GM23248 (cell line): ENCODE measurements at places on chromosomes 6 and 20.

DNA sequence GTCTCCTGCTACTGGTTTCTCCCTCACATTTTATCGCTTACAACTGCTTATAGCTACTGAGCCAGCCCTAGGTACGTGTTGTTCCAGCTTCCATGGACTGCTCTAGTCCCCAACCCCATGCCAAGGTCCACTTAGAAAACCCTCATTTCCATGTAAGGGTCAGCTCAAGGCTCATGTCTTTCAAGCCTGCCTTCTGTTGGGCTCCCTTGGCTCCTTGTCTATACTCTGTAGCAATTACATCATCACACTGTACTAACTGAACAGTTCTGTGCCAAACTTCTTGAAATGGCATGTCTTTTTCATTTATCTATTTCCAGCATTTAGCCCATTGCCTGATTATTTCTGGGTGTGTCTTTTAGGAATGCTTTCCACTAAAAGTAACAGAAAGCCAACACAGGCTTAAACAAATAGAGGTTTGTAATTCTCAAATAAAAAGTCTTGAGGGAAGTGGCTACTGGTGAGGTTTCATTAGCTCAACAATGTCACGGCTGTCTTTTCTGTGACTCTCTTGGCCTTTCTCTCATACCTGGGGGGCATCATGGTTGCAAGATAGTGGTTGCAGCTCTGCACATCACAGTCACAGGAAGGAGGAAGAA lies 317.6 kb downstream of the TPBG start:
- peak; percentile 3 for DNase-seq

- no peak for DNase-seq
Observed at GRCh38 chr6:40450483-40450882, 136.7 kb downstream of the LRFN2 start.

DNA sequence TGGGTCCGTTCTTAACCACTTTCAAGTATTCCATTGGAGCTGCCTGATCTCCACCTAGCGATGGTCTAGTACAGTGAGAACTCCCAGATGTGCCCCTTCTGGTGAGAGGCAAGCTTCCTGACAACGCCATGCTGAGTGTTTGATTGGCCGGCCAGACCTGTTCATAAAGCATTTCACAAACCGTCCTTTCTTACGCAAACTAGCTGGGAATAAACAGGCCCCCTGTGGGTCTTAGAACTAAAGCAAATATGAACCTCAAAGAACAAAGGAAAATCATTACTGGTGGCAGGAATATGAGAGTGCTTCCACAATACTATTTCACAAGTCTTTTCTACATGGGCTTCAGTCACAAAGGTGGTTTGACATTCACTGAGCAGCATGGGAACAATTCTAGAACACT lies 15.6 kb upstream of the GCNT2 start:
- DNase-seq: no peak

DNA sequence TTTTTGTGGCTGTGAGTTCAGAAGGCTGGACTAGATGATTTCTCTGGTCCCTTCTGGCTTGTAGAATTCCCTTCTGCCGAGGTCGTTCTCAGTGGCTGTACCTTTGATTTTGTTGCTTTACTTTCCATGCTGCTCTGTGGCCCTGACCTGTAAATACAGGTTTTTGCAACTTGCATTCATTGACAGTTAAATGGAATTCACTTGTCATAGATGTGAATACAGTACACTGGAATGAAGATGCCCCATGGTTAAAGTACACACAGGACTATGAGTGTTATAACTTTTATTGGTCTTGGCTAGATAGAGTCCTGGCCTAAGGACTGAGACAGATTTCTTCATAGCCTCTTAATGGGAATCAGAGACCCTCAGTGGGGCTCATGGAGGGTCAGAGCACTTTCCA lies 12.9 kb upstream of the EFCAB8 start:
- DNase-seq: peak; percentile 36

DNA sequence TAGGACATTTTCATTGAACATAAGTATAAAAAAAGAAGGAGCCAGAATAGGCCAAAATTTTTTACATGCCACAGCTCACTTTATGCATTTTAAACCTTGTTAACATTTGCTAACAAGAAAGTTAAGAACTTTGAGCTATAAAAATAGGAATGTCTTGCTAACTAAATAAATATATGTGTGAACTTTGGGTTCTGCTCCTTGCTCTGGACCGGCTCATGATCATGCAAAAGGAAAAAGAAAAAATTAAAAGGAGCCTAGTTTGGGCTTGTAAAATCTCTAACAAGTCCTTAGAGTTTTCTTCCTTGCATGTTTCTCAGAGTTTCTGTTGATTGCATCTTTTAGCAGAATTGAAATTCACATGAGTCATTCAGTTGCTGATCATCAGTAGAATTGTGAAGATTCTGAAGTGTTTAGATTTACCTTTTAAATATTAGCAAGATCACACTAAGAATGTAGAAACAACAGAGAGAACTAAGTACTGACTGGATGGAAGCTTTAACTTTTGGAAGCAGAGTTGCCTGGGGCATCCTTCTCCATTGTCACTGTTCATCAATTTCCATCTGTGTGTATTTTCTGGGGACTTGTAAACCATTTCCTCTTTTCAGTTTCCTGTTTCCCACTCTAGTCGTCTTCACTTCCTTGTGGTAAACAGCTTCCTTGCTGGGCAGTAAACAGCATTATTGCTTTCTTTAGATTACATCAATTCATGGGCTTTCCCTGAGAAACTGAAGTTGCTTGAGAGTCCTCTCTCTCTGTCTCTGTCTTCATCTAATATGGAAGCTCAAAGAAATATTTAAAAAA lies 458.4 kb upstream of the BTBD3 start:
- peak; percentile 41 for DNase-seq

DNA sequence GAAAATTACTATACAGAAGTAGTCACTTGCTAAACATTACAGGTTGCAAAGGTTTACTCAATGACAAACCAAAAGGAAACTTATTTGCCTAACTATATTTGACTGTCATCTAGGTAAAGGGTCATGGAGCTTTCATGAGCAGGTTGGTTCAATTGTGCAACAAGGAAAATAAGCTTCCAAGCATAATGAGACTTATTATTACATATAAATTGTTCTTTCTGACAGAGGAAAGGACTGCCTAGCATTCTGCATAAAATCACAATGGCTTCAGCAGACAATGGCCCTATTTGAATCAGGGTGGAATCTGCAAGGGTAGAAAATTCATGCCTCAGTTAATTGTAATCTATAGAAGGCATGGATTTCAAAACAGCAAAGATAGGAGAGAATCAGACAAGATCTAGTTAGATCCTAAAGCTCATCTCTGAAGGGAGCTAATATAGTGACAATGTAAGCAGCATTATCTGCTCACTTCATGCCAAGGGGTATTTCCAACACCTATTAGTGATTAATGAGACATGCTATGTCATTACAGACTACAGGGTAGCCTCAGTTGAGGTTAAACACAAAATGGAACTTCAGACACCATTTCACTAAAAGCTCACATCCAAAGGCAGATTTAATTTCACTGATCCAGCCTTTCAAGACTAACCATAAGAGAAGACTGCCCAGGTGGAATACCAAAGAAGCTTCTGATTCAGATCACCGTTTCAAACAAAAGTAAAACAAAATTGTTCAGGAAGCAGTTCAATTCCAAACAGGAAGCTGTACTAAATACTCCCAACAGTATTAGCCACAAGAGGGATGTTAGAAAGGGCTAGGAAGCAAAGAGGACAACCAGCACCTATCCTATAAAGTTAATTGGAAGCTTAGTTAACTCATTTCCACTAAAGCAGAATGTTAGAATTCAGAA lies 8.5 kb downstream of the STAU1 start:
- no peak for DNase-seq

DNA sequence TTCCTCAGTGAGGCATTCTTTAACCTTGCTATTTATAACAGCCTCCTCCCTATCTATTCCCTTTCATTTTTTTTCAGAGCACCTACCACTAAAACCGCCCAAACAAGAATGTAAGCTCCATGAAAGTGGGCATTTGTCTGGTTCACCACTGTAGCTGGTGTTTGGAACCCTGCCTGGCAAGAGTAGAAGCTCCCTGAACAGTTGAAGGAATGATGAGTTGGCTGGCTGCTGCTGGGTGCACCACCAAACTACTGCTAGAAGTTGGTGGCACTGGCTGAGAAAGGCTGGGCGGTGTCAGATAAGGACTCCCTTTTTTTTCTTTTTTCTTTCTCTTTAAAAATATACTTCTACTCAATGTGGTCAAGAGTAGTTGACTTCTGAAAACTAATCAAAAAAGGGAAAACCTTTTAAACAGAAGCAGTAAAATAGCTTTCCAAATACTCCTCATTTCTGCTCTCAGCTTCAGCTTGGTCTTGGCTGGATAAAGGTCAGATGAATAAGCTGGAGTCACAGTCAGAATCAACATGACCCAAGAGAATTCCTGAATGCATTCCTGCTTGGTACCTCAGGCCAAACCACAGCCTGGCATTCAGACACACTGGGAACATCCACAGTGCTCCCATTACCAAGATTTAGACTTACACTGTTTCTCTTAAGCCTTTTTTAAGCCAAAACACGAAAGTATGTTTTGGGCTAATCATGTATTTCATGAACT lies 38.0 kb downstream of the RTN4IP1 start:
- DNase-seq: peak; percentile 89

GRCh38 chr6:22062807-22063408 lies 233.9 kb downstream of the PRL start:
- no peak for DNase-seq

GRCh38 chr20:37764333-37764935 lies 70.6 kb downstream of the CTNNBL1 start:
- DNase-seq: peak; percentile 25

- no peak for DNase-seq
Observed at GRCh38 chr6:4814212-4814611, 38.0 kb downstream of the CDYL start.

GRCh38 chr6:169296170-169296569 lies 42.5 kb upstream of the THBS2 start:
- DNase-seq: no peak

DNA sequence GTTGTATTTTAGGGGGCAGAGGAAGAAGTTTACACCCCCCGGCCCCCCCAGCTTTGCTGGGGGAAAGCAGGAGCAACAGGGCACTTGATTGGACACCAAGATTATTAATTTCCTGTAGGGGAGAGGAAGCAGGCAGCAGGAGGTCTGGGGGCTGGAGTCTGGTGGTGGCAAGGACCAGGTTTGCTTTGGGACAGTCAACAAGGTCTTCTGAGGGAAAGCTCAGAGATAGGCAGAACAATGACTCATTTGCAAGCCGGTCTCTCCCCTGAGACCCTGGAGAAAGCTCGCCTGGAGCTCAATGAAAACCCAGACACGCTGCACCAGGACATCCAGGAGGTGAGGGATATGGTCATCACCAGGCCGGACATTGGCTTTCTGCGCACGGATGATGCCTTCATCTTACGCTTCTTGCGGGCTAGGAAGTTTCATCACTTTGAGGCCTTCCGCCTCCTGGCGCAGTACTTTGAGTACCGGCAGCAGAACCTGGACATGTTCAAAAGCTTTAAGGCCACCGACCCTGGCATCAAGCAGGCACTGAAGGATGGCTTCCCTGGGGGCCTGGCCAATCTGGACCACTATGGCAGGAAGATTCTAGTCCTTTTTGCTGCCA lies 1.6 kb downstream of the CLVS2 start:
- no peak for DNase-seq

DNA sequence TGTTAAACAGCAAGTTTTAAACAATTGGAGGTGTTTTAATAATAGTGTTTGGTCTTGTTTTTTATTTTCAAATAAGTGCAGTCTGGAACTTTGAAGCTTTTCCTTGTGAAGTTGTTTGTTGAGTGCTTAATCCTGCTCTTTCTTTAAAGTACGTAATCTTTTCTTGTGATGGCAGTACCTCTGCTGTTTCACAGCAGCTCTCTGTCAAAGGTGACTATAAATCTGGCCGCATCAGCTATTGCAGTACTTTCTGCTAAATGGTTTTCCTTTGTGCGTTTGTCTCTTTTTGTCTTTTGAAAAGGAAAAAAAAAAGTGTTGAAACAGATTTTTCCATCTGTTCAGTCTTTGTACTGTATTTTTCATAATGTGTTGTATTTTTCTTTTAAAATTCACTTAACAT lies 12.7 kb downstream of the STXBP5 start:
- no peak for DNase-seq

DNA sequence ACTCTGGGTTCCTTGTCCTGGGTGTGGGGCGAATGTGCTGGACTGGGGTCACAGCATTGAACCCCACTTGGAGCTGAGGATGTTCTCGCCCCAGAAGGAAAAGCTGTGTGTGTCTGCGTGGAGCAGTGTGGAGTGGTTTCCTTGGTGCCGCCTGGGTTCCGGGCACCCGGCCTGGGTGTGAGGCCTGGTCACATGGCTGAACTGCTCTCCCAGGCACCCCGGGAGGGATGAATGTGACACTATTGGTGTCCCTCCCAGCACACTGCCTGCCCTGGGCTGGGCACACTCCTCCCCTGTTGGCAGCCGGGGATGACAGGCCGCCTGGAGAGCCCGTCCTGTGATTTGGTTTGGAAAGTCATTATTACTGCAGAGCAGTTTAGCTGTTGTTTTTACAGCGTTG lies 12.3 kb downstream of the MYT1 start:
- no peak for DNase-seq

DNA sequence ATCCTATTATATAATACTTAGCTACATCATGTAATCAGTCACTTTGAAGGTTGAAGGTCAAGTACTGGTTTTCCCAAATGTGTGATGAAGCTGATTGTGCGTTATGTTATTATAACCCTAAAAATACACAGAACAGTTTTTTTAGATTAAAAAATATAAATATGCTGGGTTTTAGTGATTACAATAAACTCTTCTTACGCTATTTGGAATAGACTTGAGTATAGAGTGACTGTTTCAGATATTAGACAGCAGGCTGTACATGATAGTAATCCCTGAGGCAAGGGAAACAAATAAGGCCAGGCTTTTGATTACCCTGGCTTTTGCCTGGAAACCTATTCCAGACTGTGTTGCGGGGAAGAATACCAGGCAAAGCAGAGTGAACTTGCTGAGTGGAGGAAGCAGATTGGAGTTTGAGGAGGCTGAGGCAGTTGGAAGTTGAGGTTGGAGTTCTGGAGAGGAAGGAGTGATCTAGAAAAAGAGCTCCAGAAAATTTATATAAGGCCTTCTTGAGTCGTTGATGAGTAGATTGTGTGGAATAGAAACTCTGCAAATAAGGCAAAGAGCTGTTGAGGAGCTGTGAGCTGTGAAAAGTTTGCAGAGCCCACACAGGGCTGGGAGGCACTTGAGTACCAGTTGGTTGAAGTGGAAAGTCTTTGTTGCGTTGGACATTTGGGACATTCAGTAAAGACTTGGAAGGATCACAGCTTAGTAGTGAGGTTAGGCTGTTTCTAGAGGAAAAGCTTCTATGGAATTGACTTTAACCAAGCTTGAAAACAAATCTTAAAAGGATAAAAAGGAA lies 26.4 kb downstream of the MAP3K4 start:
- no peak for DNase-seq
